Activated CD4-positive, alpha-beta T cell treated with anti-CD3 and anti-CD28 coated beads, Interleukin-2, amount 50 U/mL, for 24 hours (primary cell): ENCODE measurements at places on chromosomes 6 and 20.

GRCh38 chr20:11132819-11133415 is 459.1 kb upstream of the JAG1 start:
- DNase-seq, result no peak

DNA sequence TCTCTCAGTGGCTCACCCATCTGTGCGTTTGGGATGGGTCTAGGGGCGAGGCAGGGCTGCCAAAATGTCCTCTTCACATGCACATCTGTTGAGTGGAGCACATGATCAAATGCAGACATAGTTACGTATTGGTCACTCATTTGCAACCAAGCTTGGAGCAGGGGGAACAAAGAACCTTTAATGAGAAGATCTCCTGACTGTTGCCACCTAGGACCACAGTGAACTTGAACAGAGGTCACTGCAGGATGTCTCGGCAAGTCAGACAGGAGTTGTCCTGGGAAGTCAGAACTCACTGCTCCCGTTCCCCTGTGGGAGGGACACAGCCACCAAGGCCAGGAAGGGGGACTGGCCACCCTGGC is 73.4 kb downstream of the SSR1 start:
- no peak for DNase-seq

GRCh38 chr6:20840675-20841074 is 306.4 kb downstream of the CDKAL1 start:
- no peak for DNase-seq

GRCh38 chr6:44797746-44798145 is 410.2 kb downstream of the CDC5L start:
- DNase-seq, result no peak

DNA sequence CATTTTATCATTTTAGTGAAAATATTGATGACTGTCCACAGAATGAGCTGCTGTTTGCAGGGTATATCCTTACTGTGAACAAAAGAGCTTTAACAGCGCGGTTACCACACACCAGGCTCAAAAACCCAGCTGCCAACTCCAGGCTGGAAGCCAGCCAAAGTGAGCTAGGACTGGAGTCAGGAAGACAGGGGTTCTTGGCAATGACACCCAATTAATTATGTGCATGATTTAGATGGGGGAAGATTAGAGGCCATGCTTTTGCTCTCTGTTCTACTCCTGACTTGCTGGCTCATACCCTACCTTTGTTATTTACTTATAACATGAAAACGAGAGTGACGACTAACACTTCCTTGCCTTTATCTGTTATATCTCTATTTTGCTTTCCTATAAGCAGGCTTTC is 128.9 kb upstream of the SHLD1 start:
- DNase-seq, result no peak

GRCh38 chr6:108806171-108806570 is 42.1 kb upstream of the ARMC2 start:
- DNase-seq, result no peak

DNA sequence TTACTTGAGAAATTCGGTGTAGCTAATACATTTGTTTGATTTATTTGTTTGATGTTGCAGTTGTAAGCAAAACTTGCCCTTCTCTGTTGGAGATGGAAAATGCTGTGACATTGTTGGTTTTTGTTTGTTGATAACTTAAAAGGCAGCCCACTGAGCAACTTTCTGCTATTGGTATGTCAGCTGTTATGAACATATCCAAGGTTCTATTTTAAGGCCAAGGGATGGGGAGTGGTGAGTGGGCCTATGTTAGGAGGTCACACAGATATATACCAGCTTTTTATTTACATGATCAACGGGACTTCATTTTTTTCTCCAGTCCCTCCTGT is 5.7 kb downstream of the QKI start:
- DNase-seq, result no peak

DNA sequence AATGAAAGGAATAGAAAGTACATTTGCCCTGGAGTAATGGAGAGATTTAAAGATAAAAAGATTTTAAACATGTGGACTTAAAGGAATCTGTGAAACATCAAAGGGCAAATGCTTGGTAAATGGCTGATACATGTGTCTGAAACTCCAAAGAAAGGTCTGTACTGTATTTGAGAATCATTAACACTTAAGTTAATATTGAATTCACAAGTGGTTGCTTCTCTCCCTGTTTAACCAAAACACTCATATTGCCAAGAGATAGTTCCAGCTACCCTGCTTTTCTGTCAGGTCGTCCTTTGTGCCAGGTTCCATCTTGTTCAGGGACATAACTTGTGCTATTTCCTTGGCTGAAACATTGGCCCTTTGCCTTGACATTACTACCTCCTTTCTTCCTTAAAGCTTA is 171.3 kb upstream of the HS3ST5 start:
- DNase-seq, result no peak

DNA sequence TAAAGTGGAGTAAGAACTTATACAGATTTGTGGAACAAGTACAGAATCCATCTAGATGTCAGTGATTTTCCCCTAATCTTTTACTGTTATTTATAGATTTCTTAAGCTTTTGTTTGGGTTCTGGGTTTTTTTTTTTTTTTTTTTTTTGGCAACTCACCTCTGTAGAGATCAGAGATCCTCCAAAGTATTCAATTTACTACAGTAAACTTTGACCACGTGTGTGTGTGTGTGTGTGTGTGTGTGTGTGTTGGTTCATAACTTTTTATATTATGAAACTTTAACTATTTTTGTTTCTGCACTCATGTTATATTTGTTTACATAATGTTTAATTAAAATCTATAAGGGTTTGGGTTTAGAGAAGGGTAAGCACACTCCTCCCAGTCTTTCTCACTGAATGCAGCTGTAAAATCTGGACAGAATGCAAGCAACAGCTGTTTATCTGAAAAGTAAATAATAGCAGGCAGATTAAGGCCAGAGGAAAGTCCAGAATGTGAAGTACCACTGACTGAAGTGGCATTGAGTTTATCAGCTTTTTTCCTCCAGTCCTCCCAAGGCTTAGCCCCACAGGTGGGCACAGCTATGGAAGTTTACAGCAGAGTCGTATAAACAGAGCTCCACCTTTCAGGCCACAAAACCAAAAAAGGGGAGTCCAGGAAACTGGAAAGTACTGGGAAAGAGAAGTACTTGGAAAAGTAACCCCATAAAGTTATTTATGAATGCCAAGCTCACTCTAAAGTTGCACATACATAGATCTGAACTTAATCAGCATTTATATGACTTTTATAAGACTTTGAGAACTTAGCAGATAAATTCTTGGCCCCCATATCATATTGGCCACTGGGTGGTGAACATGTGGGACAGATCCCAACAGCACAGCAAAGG is 43.0 kb upstream of the CD2AP start:
- no peak for DNase-seq

DNA sequence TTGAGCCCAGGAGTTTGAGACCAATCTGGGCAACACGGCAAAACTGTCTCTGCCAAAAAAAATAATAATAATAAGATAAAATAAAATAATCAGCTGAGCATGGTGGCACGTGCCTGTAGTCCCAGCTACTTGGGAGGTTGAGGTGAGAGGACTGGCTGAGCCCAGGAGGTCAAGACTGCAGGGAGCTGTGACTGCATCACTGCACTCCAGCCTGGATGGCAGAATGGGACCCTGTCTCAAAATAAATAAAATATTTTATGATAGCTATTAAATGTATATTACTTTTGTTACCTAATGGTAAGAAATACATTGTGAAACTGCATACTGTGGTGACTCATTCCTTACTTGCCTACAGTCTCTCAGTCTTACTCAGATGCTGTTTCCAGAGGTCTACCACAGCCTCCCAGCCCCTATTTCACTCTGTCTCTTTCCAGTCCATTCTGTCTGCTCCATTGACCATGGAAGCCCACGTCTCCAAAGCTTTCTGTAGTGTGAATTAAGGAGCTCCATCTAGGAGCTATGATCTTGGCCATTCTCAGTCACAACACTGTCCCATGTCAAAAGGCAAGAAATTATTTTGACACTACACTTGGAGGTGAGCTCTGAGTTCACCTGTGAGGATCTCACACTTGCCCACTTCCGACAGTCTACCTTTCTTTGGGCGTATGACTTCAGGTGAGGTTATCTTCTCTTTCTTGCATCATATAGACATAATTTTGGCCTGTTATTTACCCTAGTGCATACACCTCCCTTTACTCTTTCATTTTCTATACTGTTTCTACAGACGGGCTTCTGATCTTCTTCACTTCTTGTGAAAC is 22.4 kb upstream of the SNX9 start:
- peak; percentile 11 for DNase-seq

- no peak for DNase-seq
Measured at GRCh38 chr6:6006428-6007365, at the start of gene NRN1. TSS of gene NRN1 (minus strand) at chr6:6006925. CDS start at chr6:6006749, 176 bp downstream.

DNA sequence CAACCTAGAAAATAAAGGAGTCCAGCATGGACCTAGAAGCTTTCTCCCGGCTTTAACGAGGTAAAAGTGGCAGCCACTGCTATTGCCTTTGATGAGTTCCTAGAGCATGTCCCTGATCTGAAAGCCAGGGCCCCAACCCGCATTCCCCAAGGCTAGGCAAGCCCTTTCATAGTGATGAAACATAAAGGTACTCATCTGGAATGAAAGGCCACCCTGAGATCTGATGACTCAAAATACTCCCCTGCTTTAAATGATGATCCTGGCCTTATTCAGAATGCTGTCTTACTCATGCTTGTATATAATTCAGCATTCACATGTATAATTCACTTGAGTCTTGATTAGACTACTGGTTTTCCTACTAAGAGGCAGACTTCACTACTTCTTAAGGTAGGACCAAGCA is 21.3 kb downstream of the TTPAL start:
- DNase-seq, result no peak

- no peak for DNase-seq
Measured at GRCh38 chr20:62158088-62158400, 14.5 kb downstream of the SS18L1 start.

GRCh38 chr6:124968401-124968800 is 6.2 kb downstream of the RNF217 start:
- no peak for DNase-seq

GRCh38 chr6:134477991-134478635 is 160.2 kb upstream of the SGK1 start:
- DNase-seq, result no peak

DNA sequence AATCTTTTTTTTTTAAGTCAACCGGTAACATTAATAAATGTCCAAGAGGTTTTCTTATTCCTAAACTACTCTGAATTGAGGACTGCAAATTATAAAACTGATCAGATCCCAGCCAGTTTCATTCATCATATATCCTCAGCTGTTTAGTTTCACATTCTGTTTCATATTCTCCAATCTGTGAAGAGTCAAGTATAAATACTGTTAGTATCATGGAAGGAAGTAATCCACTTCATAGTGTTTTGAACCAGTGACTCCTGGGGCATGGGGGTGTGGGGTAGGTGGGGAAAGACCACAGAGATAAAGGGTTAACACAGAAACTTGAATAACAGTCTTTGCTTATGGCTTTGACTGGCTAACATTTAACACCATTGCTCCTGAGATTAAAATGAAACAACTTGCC is 69.9 kb downstream of the FYN start:
- no peak for DNase-seq

- DNase-seq, result no peak
Measured at GRCh38 chr6:38857815-38858214, 142.7 kb downstream of the DNAH8 start.

- DNase-seq, result no peak
Measured at GRCh38 chr20:8971669-8972316, 97.1 kb upstream of the PLCB4 start.

DNA sequence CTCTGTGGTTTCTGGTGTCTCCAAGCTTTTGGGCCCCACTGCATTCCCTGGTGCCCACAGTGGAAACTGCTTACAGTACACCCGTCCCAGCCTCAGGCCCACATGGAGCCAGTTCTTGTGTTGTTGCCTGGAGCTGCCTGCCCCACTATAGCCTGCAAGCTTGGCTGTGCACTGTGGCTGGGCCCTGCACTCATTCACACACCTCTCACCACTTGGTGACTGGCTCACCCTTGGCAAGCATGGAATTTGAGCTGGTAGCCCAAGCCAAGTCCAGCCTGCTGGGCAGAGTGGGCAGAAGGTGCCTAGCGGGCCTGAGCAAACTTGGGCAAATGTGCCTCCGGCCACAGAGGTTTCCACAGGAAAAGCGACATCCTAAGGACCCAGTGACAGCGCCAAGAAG is 472.3 kb downstream of the MMUT start:
- no peak for DNase-seq

GRCh38 chr20:49594931-49595315 is 27.0 kb upstream of the PTGIS start:
- no peak for DNase-seq

GRCh38 chr20:1860446-1860845 is 34.8 kb upstream of the SIRPA start:
- no peak for DNase-seq

- no peak for DNase-seq
Measured at GRCh38 chr6:29777310-29777709, 50.3 kb upstream of the HLA-G start.

DNA sequence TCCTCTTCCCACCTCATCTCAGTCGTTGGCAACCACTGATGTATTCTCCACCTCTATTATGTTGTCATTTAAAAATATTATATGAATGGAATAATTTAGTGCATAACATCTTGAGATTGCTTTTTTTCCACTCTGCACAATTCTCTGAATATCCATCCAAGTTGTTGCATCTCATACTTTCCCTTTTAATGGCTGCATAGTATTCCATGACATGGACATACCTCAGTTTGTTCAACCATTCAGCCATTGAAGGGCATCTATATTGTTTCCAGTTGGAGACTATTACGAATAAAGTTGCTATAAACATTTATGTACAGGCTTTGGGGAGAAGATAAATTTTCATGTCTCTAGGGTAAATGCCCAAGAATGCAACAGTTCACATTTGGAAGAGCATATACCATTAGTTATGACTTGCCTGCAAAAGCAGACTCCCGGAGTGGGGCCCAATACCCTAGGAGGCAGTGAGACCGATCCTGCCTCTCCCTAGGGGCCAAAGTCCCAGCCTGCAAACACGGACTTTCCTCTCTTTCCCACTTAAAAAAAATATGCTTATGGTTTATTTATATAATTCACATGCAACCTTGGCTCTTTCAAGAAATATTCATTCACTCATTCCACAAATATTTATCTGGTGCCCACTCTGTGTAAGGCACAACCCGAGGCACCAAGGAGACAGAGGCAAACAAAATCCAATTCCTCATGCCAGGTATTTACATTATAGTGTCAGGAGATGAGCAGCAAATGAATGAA is 227.0 kb upstream of the PMEPA1 start:
- DNase-seq, result no peak
